Hematopoietic multipotent progenitor cell treated with erythropoietin and hydrocortisone succinate and interleukin-3 and kit ligand, for 17 days (in vitro differentiated cells): ENCODE measurements at places on chromosomes 1 and 21.

- peak; percentile 54 for DNase-seq
Observed at GRCh38 chr1:4563586-4563985, 90.8 kb upstream of the AJAP1 start.

DNA sequence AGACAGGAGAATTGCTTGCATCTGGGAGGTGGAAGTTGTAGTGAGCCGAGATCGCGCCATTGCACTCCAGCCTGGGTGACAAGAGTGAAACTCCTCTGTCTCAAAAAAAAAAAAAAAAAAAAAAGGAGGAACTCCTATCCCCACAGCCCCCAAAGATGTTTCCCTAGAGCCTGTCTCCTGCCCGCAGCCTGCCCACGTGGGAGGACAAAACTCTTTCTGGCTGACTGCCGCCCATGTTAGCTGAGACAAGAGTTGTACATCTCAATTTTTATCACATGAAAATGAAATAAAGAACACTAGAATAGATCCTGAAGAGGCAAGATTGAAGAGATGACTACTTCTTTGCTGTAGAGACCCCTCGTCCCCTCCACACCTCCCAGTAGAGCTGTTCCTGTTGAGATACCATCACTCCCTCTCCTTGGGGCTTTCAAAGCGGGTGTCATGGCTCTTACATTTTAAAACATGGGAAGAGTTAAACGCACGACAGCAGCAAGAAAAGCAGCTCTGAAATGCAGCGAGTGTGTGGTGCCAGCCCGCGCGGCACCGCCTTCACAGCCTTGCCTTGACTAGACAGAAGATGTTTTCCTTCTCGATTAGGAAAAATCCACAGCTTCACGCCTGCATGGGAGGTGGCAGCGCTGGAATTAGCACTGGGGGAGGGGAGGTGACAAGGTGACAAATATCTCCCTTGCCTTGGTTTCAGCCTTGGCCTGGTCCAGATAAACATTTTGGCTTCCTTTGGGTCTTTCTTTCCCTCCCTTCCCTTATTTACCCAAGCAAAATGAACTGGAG lies 253.4 kb upstream of the CSF3R start:
- DNase-seq: no peak

DNA sequence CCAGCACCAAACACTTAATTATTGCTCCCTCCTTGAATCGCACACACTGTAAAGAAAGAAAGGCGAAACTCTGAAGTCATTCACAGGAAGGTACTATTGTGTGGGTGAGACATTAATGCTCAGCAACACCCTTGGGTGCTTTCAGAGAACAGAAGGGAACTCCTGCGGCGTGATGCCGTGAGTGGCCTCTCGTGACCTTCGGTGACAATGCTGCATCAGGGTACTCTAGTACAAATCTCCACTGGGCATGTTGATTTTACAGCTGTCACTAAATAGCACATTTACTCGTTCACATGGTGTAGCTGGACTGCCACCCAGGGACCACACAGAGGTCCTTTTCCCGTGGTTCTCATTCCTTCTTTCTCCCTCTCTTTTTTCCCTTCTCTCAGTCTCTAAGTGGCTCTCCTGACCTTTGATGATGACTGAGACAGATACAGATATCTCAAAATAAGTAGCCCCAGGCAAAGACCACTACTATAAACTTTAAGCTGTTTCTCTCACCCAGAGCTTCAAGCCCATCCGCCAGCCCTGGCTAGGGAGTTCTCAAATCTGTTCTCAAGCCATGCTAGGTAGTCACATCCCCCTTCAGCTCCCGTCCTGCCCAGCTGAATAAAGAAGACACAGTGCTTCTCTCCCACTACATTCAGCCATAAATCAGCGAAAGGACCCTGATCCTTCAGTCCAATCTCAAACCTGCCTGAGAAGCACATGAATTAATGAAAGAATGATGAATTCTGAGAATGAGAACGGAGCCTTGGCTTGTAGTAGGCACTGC lies 223.4 kb upstream of the FMN2 start:
- no peak for DNase-seq

DNA sequence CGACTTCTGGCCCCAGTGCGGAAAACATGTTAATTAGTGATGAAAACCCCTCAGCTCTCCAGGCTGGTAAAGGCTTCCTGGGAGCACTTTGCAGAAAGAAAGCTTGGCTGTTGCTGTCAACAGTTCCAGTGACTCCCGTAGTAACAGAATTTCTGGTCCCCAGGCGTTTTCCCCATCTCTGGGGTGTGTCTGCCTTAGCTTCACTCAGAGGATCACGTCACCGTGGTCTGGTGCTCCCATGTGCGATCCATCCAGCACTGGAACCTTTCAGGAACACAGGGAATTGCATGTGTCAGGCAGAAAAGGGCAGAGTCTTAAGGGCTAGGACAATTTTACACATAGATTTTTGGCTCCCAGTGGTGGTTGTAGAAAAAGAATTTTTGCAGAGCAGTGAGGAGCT lies 470.4 kb upstream of the USP24 start:
- DNase-seq: no peak

- peak; percentile 72 for DNase-seq
Observed at GRCh38 chr1:156766298-156767100, 836 bp upstream of the PRCC start.

- no peak for DNase-seq
Observed at GRCh38 chr1:158716335-158716734, 4.2 kb downstream of the OR6K3 start.

DNA sequence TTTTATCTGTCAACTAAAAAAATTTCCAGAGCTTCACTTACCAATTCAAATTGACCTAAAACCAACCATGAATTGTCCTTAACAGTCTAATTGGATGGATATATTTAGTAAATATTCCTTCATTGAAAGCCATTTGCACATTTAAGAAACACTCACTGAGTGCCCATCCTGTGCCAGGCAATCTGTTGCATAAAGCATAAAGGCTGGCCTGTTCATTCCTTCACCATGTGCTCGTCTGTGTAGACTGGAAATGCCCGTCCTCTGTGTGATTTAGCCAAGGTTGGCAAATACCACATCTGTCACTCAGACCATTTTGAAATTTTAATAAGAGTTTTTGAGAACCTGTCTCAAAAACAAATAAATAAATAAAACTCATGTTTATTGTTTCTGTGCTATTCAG lies 57.1 kb downstream of the ZNF684 start:
- no peak for DNase-seq

- no peak for DNase-seq
Observed at GRCh38 chr1:219126377-219126776, 47.3 kb upstream of the LYPLAL1 start.

DNA sequence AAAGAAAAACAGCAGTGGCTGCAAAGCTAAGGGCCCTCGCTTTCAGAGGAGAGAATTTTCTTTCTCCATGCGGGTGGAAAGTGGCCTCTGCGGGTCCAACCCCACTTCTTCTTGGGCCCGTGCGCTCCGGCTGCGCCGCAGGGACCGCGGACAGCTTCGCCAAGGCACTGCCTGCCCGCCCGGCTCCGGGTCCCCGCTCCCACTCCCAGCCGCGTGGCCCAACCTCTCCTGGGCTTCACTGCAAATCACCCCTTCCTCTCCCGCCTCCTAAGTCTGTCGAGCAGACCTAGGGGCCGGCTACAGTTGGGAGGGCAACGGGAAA lies 1.0 kb upstream of the RUNX3 start:
- no peak for DNase-seq

DNA sequence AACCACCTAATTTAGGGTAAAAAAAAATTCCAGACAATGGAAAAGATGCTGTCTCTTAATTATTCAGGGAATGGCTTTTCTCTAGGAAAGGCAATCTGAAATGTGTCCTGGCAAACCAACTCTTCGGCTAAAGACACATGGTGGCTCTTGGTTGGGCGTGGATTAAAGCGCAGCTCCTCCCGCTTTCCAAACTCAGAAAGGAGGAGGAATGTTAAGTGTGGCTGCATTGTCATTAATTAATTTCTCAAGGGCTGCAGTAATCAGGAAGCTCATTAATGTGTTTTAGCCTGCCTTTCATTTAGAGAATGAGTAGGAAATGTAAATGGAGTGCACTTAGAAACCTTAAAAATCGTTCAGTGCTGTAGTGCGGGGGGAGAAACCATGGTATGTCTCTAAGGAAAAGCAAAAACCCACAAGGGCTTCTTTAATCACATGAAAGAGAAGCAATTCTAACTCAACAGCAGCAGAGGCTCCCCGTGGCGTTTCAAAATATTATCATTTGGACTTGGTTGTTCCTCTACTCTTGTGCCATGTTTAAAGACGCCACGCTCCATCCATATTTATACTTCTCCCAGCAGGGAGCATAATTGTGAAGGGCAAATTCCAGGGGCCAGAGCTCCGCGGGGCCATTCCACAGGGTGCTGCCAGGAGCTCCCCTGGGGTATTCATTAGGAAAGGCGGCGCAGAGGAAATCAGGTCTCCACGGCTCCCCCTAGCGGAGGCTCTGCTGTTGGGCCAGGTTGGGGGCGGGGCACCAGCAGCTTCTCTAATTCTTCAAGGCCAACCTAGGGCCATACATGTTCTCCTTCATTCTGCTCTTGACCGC lies 91.9 kb upstream of the SSX2IP start:
- peak; percentile 55 for DNase-seq

- no peak for DNase-seq
Observed at GRCh38 chr1:179873438-179873851, 4.2 kb downstream of the TOR1AIP2 start.

DNA sequence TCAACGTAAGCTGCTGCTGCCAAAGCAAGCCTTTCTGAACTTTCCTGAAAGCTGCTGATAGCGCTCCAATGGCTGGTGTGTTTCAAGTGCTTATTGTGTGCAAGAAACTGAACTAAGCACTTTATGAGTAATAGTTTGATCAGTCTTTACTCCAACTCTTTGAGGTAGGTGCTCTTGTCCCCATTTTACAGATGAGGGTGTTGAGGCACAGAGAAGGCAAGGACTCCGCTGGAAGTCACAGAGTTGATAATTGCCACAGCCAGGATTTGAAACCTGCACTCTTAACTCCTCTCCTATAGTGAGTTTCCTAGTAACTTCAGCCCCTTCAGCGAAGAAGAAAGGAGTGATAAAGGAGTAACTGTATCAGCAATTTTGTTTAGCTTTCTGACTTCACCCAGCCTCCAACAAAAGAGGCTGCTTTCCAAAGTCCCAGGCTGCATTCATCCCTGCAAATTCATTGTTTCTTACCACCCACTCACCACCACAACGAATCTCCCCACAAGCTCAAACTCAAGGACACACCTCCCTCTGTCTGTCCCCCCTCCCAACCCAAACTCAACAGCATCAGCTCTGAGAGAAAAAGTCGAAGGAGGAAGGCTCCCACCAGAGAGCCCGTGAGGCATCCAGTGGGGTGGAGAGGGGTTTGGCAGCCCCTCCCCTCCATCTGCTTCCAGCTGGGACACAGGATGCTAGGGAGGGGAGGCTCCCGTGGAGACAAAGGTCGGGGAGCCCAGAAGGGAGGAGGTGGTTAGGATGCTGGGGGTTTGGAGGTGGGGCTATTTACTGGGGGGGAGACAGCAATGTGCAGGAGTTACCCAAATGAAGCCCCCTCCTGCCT lies 139.6 kb downstream of the NAV1 start:
- DNase-seq: no peak

- no peak for DNase-seq
Observed at GRCh38 chr1:1116701-1117468, 996 bp upstream of the C1orf159 start.

DNA sequence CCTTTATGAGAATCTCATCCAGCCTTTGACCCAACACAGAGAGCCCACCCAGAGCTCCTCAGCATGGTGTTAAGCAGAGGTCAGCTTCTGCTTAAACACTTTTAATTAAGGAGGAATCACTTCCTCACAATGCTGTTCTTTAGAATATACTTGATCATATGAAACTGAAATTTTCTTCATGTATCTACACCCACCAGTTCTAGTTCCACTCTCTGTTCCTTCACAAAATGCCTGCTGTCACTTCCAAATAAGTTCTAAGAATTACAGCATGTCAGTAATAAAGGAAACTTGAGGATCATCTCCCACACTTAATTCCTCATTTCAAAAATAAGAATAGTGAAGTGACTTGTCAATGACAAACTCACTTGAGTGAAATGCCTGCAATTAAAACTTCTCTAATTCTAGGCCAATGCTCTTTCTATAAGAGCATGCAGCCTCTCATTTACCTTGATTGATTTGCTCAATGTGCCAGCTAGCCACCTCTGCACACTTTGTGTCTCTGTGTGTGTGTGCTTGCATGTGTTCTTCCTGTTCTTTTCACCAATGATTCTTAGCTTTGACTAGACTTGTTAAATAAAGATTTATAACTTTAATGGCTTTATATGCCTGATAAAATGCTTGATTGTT lies 356.3 kb downstream of the PLPP3 start:
- no peak for DNase-seq

GRCh38 chr1:201251851-201252430 lies 31.4 kb upstream of the PKP1 start:
- DNase-seq: no peak

- no peak for DNase-seq
Observed at GRCh38 chr1:223330466-223330865, 33.5 kb downstream of the SUSD4 start.

- no peak for DNase-seq
Observed at GRCh38 chr1:234230414-234230862, 142.8 kb upstream of the COA6 start.

GRCh38 chr1:209756615-209757445 lies 977 bp downstream of the TRAF3IP3 start:
- DNase-seq: no peak

GRCh38 chr1:59249396-59250137 lies 47.3 kb upstream of the FGGY start:
- DNase-seq: no peak

- DNase-seq: peak; percentile 69
Observed at GRCh38 chr1:61588736-61589672, 135.9 kb downstream of the TM2D1 start.

DNA sequence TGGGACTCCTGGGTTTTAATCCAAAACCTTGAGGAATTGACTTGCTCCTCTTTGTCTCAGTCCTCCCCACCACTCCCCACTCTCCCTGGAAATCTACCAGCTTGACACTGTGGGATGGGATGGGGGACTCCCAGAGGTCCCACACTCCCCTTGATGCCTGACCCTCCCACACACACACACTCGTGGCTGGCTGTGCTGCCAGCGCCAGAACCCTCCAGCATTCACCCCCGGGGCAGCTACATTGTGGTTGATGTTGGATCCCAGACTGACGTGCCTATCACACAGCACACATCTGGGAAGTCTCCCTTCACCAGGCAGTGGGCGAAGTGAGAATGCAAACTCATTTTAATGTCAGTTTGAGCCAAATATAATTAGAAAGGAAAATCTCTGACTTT lies 10.0 kb downstream of the KIRREL1 start:
- DNase-seq: no peak

DNA sequence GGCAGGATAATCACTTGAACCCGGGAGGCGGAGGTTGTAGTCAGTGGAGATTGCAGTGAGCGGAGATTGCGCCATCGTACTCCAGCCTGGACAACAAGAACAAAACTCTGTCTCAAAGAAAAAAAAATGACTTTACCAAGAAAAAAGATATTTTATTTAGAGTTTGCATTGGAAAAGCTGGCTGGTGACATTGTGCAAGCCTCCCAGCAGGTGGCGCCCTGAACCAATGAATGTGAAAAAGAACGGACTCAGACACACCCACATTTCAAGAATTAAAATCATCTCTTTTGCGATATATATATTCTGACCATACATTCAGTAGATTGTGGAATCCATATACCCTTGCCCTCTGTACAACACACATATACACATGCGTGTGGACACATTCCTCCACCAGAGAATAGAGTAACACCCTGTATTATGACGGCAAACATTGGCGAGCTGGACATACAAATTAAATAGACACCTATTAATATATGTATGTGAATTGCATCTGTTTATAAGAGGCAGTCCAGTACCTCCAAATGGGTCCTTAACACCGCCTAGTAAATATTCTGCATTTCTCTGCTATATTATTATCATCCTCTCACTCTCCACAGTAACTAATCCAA lies 39.0 kb upstream of the CADM3 start:
- DNase-seq: peak; percentile 78

- DNase-seq: no peak
Observed at GRCh38 chr21:16258844-16259611, 529.2 kb downstream of the USP25 start.

GRCh38 chr1:154970631-154971340 lies at the start of gene SHC1:
SHC1 (minus strand) TSS chr1:154970747; CDS start chr1:154970526, 221 bp downstream.
- DNase-seq: peak; percentile 90
